ENCODE measurements at places on chromosomes 2 and 18.

DNA sequence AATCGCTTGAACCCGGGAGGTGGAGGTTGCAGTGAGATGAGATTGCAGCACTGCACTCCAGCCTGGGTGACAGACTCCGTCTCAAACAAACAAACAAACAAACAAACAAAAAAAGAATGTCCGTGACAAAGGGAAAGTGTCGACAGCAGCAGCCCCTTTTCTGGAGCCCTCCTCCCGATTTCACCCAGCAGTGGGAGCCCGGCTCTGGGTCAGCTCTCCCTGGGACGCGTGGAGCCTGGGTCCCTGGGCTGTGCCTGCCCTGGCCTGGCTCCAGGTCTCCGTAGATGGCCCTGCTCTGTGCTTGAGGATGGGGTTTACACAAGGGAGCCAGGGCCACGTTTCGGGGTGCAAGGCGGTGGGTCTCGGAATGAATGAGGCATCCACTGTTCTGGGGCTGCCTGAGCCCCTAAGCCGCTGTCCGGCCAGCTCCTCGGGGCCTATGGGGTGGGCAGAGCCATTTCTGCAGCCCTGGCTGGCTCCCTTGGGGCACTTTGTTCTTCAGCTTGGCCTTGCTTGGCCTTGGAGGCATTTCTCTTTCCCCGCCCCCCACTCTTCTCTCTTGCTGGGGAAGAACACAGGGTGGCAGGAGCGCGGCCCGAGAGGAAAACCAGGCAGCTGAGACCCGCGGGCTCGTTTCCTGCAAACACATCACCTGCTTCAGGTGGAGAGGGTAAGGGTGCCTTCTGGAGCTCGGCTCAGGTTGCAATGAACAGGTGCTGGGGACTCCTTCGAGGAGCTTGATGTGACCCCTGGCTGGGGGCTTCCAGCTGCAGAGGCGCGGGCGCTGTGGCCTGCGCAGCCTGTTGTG is 29.1 kb downstream of the RTP5 start:
- DNase-seq: no peak

- peak; percentile 31 for DNase-seq
These were observed 120.5 kb upstream of the CCDC68 start for GRCh38 chr18:55079481-55080355.

GRCh38 chr18:44638811-44639210 is 41.9 kb upstream of the SETBP1 start:
- DNase-seq: no peak

- no peak for DNase-seq
These were observed 48.2 kb downstream of the SPP2 start for GRCh38 chr2:234098681-234099080.

DNA sequence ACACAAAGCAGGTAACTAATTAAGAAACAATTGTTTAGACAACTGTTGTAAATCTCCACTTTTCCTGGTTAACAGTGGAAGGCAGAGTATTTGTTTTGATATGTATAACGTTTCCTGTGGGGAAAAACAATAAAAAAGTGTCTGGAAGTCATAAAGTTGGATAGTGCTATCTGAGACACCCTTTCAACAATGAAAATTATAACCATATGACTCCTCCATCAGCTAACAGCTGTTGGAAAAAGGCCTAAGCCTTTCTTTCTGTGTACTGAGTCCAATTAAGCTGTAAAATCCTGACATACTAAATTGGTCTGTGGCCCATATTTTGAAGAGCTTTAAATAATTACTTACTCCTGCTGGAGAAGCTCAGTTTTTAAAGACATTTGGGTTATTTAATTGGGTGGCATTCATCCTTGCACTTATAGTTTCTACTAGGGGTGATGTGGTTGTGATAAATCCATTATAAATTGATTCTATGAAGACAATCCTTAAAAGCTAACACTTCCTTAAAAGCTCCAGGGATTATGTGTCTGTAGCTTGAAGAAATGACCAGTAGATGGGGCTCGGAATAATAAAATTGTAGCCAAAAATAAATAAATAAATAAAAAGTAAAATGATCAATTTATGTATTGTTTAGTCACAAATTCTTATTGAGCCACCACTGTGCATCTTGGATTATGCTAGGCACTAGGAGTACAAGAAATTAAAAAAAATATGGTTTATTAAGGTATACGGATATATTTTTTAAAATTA is 698.1 kb upstream of the NXPH2 start:
- DNase-seq: peak; percentile 3

- DNase-seq: no peak
These were observed 1064.8 kb downstream of the SUCLG1 start for GRCh38 chr2:83394134-83394904.

DNA sequence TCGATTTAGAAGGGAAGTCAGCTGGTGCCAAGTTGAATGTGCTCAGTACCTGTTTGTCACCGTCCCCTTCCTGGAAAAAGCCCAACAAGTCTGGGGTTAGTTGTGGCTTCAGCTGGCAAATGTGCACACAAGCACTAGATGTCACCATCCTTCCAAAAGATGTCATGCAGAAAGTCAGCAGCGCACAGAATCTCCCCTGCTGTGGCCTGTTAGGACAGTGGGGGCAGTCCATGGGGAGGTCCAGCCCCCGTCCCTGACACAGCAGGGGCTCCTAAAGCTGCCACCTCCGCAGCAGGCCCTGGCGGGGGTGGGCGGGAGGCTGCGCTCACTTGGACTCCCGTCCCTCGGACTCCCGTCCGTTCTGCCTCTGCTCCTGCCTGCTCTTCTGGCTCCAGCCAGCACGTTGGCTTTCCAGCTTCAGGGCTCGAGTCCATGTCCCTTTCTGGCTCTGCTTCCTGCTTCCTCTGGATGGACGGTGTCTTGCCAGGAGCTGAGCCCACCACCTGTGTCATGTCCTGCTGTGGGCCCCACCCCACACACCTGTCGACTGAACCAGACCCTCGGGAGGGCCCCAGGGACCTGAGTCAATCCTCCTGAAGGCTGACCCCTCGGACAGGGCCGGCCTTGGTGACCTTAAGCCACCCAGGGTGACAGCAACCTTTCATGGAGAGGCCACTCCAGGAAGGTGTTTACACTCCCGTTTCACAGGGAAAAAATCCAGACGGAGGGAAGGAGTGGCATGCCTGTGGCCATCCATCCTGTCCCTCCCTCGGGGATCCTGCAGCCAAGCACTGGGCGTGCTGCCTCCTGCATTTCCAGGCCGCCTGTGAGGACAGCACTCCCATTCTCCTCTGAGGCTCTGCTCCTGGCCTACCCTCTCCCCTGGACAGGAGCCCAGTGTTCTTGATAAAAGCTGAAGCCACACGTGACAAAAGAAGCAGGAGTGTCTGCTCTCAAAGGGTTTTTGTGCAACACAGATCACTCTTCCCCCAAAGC is 8.5 kb downstream of the RAB17 start:
- DNase-seq: peak; percentile 72

- no peak for DNase-seq
These were observed 5.9 kb downstream of the ATP8B1 start for GRCh38 chr18:57797209-57797651.

DNA sequence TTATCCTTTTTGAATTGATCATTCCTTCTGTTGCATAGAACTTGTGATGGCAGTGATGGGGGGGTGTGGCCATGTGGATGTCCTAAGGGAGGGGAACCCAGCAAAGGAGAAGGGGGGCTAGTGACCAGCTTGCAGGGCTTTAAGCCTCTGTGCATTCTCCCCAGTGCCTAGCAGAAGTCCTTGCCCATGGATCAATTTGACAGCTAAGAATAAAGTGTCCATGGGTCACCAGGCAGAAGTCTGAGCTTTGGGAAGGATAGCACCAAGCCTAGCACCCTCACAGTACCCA is 39.6 kb upstream of the FAM136A start:
- no peak for DNase-seq

- DNase-seq: no peak
These were observed 22.4 kb downstream of the LHCGR start for GRCh38 chr2:48733067-48733503.

GRCh38 chr2:219491278-219491963 is 7.3 kb upstream of the GMPPA start:
- DNase-seq: no peak

- no peak for DNase-seq
These were observed 726 bp downstream of the C2orf69 start for GRCh38 chr2:199911877-199912161.

DNA sequence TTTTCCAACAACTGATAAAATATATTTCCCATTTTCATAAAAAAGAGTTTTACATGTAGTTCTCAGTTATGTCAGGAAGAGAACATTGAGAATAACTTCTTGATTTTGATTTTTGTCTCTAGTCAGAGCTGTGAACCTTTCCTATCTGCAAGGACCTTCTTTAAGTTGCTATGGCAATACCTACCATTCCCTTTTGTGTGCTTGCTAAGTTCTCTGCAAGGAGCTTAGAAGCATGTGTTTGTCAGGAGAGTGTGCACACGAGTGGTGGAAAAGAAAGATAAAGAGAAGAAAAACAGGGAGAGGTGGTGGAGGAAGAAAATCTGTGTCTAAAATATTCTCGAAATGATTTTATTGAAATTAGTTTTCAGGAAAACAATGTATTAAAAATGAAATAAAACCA is 140.3 kb upstream of the SLC8A1 start:
- DNase-seq: no peak

- no peak for DNase-seq
These were observed 128.7 kb upstream of the GLI2 start for GRCh38 chr2:120606931-120607330.

GRCh38 chr18:8478968-8479370 is 130.3 kb upstream of the RAB12 start:
- no peak for DNase-seq

DNA sequence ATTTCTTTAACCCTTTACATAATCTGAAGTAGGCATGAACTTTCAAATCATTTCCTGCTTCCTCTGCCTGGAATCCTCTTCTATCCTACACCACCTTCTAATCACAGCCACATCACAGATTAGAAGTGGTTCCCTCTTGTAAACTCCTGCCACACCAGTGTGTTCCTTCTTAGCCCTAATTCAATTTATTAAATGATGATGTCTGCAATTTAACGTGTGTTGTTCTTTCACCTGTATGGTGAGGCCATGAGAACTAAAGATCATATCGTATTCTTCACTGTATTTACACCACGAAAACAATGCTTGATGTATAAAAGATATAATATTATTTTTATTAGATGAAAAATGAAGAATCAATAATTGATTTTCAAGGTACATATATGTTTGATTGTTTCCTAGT is 494.3 kb downstream of the EPHA4 start:
- DNase-seq: no peak

- DNase-seq: peak; percentile 64
These were observed 12.2 kb downstream of the TM4SF20 start for GRCh38 chr2:227366769-227367426.

- peak; percentile 28 for DNase-seq
These were observed 30.9 kb upstream of the REEP1 start for GRCh38 chr2:86368161-86368824.

DNA sequence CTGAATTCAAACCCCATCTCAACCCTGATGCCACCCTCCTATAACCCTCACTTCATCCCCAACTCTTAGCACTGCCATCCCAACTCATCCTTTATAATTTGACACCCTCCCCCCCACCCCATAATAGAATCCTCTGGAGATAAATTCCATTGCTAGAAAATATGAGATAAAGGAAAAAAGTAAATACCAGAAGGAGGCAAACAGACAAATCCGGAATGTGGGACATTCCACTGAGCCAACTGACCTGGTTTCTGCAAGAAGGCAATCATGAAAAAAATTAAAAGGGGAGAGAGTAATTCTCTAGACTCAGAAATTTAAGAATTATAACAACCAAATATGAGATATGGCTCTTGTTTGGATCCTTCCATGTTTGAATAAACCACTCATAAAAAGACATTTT is 132.4 kb downstream of the CYP26B1 start:
- peak; percentile 12 for DNase-seq

DNA sequence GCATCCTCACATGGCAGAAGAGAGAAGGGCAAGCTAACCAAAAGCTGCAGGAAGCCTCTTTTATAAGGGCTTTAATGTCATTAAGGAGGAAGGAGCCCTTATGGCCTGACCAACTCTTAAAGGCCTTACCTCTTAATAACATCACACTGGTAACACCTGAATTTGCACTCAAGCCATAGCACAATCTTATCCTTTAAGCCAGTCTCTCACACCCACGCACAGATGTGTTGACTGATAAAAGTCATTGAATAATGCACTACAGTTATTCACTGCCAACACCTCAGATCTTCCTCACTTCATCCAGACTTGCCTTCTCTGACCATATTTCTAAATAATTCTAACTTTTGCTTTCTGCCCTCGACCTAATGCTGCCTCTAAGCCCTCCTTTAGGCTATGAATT is 516.8 kb downstream of the ADCYAP1 start:
- no peak for DNase-seq

DNA sequence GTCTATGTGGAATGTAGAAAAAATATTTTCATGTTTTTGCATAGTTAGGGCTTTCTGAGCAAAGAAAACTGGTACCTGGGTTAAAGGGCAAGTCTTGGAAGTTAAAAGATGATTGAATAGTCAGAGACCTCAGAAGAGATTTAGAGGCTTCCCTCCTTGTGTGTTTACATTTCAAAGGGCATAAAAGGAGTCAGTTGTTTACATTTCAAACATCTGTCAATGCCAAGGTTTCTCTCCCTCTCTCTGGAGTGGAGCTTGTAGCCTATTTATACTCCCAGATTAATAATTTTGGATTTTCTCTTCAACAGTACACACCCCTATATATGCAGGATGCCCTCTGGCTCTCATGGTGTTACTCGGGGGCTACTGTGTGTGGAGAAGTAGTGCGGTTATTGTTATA is 8.6 kb downstream of the M1AP start:
- no peak for DNase-seq

DNA sequence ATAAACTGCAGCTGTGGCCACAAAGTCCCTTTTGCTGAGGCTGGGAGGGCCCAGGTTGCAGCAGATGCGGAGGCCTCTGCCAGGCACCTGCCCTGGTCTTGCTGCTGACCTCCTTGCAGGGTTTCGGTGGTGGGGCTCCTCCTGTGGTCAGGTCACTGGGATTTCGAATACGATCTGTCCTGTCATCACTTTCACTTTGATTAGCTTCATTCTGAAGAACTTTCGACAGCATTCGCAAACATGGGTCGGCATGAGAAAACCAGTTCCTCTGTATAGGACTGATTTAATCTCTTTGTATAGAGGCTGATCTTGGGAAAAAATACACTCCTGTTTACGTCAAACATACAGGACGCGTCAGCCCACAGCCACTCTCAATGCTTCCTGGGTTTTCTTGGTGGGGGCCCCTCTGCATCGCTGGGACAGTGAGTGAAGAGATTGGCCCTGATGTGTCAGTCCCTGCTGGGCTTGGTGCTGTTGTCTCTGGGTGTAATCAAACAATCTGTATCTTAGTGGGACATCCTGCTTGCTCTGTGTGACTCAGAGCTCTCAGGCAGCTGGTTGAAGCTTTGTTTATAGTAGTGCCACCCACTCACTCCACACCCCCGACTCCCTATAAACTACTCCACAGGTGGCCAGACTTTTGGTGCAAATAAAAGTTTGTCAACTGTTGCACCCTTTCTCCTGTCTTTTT is 209.4 kb upstream of the CXCR4 start:
- no peak for DNase-seq

Data from fibroblast of upper back skin (primary cell).